ENCODE measurements at places on chromosomes 3 and 15.

GRCh38 chr3:133540896-133541674 lies 32.4 kb upstream of the CDV3 start:
- no peak for DNase-seq

DNA sequence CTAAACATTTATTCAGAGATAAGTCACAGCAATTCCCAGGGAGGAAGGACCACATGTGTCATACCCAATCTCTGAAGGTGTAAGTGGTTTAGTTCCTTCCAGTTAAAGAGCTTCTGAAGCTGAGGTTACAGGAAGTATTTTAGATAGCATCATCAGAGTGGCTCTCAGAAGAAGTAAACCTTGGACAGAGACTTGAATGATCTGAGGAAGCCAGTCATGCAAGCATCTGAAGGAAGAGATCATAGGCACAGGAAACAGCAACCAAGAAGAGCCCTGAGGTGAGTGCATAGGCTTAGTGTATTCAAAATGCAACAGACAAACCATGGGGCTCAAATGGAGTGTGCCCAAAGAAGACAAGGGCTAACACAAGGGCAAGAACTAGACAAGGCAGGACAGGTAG lies 210.3 kb downstream of the ULK4 start:
- DNase-seq = no peak

DNA sequence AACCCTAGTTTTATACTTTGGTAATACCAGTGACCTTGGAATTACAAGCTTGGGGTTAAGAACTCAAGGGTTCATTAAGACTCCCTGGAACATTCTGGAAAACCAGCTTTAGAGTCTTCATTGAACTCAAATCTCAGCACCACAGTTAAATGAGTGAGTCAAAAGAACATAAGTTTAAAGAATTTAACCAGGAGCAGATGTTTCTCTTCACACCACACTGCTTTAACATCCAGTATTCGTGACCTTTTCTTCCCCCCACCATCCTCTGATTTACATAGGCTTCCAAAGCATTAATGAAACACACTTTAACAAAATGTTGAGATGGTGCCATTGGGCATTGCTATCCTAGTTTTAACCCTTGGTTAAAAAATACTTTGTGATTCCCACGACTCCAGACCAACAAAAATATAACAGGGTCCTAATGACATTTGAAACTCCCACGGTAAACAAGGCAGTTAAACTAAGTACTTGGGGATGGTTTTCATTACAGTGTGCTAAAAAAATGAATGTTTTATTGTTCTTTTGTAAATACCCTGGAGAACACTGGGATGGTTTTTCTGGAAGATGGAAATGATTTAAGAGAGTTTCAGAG lies 123.9 kb downstream of the OXNAD1 start:
- no peak for DNase-seq

GRCh38 chr3:72159487-72159886 lies 374.5 kb upstream of the PROK2 start:
- DNase-seq = no peak

- no peak for DNase-seq
Measured at GRCh38 chr3:64961301-64961700, 273.5 kb upstream of the ADAMTS9 start.

GRCh38 chr3:121665488-121665887 lies 4.8 kb upstream of the HCLS1 start:
- no peak for DNase-seq

Data from stimulated activated CD8-positive, alpha-beta memory T cell treated with anti-CD3 and anti-CD28 coated beads, Interleukin-15, amount 100 ng/mL, for 1 hour (primary cell).